ENCODE measurements at places on chromosomes 1 and 21. TPM values are rescaled to one million over a fixed set of nuclear protein-coding genes. Genes with fewer than 3 reads are reported as not detected.
A peak's percentile ranks its signal among the peaks of the same experiment; 100 is the strongest.

Gene PHTF1
- 35.3 TPM for total RNA-seq

DNA sequence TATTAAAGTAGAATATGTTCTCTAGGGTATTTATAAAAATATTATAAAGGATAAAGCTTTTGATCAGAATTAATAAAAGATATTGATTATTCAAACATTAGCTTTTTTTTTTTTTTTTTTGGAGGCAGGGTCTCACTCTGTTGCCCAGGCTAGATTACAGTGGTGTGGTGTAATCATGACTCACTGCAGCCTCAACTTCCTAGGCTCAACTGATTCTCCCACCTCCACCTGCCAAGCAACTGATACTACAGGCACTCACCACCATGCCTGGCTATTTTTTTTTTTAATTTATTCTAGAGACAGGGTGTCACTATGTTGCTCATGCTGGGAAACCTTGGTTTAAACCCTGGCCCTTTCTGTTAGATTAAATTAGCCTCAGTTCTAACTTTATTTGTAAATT lies 188.3 kb downstream of the CLEC20A start:
- DNase-seq: no peak

DNA sequence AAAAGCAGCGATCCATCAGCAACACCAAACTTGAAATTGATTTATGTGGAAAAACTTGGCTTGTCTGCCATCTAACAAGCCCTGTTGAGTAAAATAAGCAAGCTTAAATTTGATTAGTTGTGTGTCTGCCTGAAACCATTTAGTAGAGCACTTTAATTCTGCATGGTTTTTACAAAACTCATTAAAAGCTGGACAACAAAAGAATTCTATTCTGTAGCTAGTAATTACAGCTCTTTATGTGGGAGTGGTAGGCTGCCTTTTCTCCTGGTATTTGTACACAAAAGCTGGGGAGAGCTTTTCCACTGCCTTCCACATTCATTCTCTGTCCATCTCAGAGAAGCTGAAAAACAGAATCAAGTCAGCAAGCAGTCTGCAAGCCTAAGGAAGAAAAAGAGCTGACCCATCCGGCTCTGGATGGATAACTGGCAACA lies 1.7 kb downstream of the ETS2 start:
- no peak for DNase-seq

GRCh38 chr1:113201560-113201959 lies 128.6 kb downstream of the LRIG2 start:
- no peak for DNase-seq

Gene LCE2A
- not detected for total RNA-seq

- DNase-seq: peak; percentile 88
These were observed 23.1 kb downstream of the EIF2D start for GRCh38 chr1:206589206-206589605.

DNA sequence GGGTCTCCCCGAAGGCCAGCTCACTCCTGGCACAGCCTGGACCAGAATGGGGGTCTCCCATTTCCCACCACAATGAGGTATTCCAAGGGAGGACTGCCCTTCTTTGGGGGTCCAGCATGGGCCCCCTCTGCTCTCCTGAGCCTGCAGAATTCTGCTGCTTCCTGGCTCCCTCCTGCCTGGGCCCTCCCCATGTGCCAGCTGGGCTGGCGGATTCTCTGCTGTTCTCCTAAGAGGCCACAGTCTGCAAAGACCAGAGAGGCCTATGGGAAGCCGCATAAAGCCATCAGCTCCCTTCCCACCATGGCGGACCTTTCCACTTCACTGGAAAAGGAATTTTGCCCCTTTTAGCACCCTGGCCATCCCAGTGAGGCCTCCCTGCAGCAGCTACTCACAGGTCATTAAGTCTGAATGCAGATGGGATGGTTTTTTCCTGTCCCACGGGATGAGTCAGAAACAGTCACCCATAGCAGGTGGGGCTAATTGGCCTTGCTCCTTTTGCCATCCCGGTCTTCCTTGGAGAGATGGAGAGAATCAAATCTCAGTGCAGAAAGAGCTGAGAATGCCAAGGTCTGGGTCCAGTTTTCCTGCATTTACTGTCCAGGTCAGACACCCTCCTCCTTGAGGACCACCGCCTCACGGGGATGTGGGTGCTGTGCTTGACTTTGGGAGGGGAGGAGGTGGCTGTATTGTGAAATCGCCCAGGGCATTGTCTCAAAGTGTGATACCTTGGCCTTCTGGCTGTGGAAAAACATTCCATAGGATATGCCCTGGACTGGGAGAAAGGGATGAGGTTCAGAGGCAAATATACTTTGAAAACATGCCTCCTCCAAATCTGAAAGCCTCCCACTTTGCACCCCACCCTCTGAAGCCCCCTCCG lies 23.2 kb downstream of the MYBPH start:
- peak; percentile 93 for DNase-seq

DNA sequence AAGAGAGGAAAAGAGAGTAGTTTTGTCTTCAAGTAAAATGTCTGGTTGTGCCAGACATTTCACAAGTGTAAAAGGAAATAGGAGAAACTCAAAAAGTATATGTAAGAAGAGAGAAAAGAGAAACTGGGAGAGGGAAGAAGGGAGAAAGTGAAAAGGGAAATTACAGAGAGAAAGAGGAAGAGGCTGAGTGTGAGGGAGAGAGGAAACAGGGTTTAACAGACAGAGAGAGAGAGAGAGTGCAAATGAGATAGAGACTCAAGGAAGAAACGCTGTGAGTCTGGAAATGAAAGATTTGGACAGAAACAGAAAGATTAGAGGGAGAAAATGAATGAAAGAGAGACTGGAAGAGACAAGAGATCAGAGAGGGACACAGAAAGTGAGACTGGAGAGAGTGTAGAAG lies 806.2 kb downstream of the PLA2G4A start:
- DNase-seq: no peak

GRCh38 chr1:84339503-84339902 lies 38.0 kb downstream of the SAMD13 start:
- peak; percentile 29 for DNase-seq

DNA sequence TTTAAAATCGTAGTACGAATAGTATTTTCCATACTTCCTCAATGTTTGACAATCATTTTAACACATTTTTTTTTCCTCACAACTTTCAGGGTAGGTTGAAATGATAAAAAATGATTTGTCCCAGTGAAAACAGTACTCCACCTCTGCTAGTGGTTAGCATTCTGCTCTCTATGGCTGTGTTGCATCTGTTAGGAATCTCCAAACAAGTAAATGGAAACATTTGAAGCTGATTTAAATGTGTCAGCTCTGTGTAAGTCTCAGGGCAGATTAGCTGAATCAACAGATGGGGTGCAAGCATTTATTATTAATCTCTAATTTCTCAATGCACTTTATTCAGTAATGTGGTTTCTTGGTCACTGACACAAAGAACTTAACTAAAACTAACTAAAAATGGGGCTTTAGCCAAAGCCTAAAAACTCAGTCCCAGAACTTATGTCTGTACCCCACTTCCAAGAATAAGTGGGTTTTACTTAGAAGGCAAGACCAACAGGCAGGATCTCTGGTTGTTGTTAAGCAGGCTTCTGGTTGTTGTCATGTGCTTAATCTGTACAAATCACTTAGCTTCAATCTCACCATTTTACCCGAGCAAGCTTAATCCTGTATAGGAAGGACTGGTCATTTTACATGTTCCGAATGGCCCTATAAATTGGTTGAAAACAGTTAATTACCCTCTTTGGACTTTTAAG lies 67.8 kb downstream of the PRRX1 start:
- no peak for DNase-seq

DNA sequence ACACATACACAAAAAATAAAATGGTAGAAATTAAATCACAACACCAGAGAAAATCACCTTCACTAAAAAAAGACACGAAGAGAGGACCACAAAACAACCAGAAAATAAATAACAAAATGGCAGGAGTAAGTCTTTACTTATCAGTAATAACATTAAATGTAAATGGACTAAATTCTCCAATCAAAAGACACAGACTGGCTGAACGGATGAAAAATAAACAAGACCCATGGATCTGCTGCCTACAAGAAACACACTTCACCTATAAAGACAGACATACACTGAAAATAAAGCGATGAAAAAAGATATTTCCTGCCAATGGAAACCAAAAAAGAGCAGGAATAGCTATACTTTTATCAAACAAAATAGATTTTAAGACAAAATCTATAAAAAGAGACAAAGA lies 73.6 kb downstream of the ZZZ3 start:
- no peak for DNase-seq

DNA sequence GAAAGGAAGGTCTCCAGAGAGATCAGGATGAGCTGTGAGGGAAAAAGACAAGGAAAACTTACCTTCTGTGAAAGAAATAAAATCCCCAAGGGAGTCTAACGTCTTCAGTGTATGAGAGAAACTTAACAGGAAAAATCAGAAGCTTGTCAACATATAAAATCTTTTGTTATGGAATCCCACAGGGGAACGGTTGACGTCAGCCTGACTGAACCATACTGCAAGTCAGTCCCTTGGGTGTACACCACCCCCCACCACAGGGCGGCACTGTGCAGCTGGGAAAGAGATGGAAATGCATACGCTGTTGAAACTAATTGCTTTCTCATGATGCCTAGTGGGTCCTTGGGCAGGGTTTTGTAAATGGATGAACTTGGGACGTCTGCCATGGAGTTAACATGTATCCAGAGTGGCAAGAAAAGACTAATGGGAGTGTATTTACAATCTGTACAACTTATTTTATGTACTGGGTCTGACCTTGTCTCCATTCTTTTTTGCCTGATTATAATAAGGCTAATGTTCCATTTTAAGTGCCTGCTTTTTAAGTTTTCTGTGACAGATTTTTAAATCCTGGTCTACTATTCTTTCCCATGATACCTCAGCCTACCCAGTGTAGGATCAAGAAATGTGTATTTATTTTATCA lies 22.7 kb downstream of the UTP25 start:
- DNase-seq: peak; percentile 69

Gene PLA2G2C
- total RNA-seq: not detected

- DNase-seq: no peak
These were observed 430.9 kb downstream of the LTN1 start for GRCh38 chr21:28561772-28562171.

- DNase-seq: no peak
These were observed 1.1 kb downstream of the SLC5A9 start for GRCh38 chr1:48223366-48224240.

GRCh38 chr1:69494221-69494620 lies 73.5 kb upstream of the LRRC7 start:
- peak; percentile 23 for DNase-seq

DNA sequence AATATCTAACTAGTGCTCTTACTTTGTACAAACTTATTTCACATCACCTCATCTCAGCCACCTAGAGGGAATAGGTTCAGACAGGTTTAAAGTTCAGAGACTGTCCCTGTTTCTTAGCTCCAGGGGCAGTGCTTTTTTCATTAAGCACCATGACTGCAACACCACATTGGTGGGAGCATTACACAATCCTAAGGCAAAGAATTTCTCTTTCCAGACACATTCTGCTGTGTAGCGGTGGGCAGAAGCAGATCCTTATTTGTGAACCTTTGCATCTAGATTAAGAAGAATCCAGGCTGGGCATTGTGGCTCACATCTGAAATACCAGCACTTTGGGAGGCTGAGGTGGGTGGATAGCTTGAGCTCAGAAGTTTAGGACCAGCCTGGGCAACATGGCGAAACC lies 16.1 kb downstream of the LCA5L start:
- DNase-seq: no peak

DNA sequence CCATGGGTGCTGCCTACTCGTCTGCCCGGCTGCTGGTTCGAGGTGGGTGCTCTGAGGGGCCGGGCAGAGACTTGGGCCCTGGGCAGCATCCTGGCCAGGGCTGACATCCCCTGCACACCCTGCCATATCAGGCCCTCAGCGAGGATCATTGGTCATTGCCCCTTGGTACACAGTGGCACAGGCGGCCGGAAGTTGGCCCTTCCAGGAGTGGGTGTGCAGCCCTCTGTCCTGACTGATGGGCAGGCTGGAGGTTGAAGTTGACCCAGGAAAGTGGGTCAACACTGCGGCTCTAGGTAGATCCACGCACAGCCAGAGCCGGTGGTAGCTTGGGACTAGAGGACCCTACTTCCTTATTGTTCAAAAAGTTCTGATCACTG lies 72.9 kb downstream of the TRIM11 start:
- DNase-seq: no peak

Gene KCNK2
- 8.0 TPM for total RNA-seq

Gene HPDL
- 2.3 TPM for total RNA-seq

DNA sequence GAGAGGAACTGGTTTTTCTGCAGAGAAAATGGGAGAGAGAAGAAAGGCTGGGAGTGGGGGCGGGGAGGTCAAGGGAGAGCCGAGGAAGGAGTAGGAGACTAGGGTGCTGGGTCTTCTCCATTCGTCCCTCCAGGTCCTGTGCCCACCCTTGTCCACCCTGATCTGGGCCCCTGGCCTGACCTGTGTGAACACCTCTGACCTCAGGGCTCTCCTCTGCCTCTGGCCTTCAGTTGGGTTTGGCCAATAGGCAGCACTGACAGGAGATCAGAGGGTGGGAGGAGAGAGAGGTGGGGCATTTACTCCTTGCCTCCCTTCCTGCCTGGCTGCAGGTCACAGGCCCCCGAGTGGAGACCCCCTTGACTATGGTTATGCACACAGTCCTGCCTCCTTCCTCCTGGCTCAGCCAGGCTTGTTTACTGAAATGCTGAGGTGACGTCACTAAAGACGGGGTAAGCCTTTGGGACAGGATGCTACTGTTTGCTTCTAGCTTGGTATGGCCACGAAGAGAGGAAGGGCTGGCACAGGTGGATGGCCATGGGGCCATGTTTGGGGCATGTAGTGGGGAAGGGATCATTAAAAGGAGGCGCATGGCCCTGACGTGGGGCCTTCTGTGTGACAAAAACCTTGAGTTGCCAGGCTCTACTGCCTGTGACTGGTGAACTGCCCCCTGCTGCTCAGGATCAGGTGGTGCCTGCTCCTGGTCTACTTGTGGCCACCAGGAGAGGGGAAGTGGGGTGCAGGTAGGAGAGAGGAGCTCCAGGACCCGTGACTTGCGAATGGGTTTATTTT lies 248.7 kb upstream of the CSF3R start:
- no peak for DNase-seq

Gene UQCRHL
- 4.0 TPM for total RNA-seq

DNA sequence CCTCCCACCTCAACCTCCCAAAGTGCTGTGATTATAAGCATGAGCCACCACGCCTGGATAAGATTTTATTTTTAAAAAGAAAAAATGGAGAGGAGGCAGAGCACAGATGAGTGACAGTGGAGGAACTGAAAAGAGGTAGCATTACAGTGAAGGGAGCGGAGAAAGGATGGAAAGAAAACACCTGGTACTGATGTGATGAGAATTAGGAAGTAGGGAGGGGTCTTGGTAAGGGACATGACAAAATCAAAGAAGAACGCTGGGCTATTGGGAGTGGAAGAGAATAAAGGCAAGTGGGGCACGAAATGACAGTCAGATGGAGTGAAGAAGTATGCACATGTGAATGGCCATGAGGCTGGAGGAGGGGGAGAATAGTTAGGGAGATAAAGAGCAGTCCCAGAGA lies 2.3 kb downstream of the FCRLA start:
- DNase-seq: no peak

Gene CADM3
- total RNA-seq: 1.2 TPM
